ENCODE measurements at places on chromosomes 12 and 14.
A peak's percentile ranks its signal among the peaks of the same experiment; 100 is the strongest.

DNA sequence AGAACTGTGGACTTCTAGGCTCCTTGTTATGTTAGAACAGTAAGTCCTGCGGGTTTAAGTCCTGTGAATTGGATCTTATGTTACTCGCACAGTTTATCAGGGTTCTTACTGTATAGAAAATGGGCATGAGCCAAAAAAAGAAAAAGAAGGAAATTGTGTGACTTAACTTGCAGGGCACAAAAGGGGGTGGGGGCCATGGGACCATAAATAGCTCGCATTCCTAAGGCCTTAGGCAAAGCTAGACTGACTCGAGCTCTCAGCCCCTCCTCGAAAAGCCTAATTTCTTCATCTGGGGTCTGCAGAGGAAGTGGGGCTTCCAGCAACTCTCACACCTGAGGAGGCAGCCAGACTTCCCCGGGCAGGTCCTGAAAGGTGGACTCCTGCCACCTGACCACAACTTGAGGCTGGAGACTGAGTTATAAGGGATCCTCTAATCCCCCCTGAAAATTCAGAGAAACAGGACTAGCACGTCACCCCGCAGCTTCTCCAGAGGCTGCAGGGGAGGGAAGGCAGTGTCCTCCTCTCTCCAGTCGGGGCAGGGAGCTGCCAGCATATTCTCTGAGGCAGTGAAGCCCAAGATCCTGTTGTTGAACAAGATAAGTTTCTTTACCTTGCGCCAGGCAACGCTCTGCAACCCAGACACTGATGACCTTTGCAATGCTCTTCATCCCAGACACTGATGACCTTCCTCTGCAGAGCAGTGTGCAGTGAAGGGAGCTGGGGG lies 280.5 kb downstream of the PCNX1 start:
- no peak for DNase-seq

GRCh38 chr12:103903993-103904392 lies 26.2 kb upstream of the HSP90B1 start:
- DNase-seq, result no peak

DNA sequence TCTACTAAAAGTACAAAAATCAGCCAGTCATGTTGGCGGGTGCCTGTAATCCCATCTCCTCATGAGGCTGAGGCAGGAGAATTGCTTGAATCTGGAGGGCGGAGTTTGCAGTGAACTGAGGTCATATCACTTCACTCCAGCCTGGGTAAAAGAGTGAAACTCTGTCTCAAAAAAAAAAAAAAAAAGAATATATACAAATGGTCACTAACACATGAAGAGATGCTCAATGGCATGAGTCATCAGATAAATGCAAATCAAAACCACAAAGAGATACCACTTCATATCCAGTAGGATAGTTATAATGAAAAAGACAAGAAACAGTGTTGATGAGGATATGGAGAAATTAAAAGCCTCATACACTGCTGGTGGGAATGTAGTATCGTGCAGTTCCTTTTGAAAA lies 33.6 kb upstream of the METAP2 start:
- DNase-seq, result peak; percentile 66

GRCh38 chr12:88420457-88420856 lies 159.8 kb downstream of the KITLG start:
- no peak for DNase-seq

DNA sequence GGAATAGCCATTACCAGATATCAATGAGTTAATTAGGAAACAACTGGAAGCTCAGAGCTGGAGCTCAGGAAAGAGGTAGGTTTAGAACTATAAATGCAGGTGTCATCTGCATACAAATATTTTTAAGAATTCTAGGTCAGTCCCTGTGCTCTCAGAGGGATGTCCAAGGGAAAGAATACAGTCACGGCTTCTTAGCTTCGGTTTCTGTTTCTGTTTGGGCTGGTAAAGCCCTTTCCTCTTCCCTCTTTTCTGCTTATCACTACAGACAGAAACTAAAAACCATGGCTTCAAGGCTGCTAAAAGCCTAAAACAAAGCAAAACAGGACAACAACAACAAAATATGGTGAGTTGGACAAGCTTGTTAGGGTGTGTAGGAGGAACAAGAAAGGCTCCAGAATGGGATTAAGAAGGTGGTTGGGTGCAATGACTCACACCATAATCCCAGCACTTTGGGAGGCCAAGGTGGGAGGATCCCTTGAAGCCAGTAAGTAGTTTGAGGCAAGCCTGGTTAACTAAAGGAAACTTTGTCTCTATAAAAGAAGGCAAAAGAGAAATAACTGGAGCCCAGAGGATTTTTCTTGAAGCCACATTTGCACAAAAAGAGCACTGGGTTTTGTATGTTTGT lies 113.0 kb downstream of the SEC23A start:
- peak; percentile 24 for DNase-seq

DNA sequence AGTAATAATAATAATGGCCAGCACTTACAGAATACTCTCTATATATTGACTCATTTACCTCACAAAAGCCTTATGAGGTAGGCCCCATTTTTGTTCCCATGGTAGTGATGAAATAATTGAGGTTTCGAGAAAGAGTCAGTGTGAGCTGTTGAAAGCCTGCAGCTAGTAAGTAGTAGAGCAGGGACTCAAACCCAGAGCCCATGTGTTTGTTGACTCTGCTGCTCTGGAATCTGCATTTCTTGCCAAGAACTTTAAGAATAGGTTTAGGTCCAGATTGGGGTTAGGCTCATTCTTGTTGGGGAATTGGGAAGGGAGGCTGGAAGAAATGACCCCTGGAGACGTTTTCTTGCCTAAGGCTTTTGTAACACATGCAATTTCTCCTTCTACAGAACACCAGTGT lies 27.9 kb downstream of the DYRK4 start:
- no peak for DNase-seq

All from hematopoietic multipotent progenitor cell treated with erythropoietin and hydrocortisone succinate and interleukin-3 and kit ligand, for 4 days (in vitro differentiated cells).